ENCODE measurements at places on chromosomes 6 and 20.
A peak's percentile ranks its signal among the peaks of the same experiment; 100 is the strongest.

DNA sequence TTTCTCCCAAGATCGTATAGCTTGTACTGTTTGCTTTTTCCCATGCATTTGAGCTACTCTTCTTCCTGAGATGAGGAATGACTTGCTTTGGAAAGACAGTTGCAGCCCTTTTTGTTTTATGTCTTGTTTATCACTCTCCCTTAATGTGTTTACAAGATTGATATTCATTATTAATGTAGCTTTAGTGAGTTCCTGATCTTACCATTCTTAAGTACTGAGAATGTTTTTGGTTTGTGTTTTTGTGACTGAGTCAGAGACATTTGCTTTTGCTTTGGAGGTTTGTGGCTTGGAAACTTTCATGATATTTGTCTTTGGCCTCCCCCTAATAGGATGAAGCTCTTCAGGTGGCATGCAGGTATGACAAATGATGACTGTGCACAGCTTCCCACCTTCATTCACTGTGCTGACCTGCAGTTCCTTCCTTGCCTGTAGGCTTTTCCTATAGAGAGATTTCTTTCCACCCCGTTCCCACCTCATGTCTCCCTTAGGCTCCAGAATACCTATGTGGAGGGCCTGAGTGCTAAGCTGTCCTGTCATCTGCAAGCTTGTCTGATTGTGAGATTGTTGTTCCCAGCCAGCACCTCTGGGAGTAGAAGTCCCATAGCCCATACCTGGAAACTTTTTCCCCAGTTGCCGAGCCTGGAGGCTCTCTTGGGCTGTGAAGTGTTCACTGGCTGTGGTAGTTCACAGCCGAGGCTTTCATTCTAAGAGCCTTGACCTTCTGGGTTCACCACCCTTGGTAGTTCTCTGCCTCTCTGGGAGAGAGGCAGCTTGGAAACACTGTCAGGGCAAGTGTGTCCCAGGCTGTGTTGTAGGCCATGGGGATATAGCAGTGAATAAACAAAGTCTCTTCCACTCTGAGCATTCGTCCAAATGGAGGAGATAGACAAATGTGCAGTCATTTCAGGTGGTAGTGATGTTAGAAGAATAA is 27.1 kb downstream of the CDS2 start:
- no peak for DNase-seq

- DNase-seq: peak; percentile 70
Observed at GRCh38 chr6:168415098-168415992, 25.6 kb upstream of the SMOC2 start.

DNA sequence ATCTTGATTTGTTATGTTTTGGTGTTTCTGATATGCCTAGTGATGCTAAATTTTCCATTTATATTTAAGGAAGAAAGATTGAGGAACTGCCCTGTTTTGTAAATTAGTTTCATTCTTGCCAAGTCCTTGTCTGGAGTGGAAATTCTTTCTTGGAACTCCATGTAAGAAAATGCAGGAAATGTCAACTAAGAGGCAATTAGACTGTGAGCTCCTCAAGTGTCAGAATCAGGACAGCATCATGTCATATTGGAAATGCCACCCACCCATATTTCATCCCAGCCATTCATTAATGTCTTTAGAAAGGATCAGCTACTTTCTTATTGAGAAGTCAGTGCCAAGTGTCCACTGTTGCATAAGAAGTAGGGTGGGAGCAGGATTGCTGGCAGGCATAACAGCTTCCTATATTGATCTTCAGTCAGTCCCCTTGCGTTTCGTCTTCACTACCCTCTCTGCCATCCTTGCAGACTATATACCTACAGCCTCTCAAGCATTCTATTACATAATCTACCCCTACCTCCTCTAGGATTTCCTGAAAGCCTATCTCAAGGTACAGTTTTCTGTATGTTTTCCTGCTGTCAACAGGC is 42.4 kb downstream of the HAO1 start:
- DNase-seq: no peak

- no peak for DNase-seq
Observed at GRCh38 chr20:12581644-12582289, 427.0 kb upstream of the SPTLC3 start.

DNA sequence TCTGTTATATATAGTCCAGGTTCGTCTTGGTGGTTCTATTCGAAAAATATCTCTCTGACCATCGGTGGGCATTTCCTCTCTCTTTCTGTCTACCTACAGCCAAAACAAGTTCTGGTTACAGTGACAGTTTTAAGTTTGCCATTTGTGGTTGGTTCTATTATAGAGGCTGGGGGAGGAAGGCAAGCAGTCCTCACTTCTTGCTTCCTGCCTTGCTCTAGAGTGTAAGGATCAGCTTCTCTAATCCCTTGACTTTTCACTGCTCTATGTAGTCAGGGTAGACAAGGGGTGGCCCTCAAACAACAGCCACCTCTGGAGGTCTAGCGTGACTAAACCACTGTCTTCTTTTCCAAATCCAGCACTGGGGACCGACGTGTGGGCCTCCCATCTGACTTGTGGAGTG is 16.1 kb downstream of the E2F3 start:
- DNase-seq: peak; percentile 57

DNA sequence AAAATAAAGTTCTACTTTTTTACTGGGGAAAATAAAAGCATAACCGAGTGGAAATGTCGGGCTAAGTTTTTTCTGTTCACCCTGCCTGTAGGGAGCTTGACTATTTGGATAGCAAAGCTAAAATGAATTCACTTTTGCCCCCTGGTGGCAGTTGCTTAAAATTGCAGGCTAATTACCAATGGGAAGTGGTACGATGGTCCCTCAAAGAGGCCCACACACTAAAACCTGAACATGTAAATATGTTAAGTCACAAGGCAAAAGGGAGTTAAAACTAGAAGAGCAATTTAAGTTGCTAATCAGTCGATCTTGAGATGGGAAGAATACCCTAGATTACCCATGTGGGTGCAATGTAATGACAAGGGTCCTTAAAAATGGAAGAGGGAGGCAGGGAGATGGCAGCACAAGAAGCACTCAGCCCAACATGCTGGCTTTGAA is 916 bp upstream of the SUN5 start:
- DNase-seq: peak; percentile 54

DNA sequence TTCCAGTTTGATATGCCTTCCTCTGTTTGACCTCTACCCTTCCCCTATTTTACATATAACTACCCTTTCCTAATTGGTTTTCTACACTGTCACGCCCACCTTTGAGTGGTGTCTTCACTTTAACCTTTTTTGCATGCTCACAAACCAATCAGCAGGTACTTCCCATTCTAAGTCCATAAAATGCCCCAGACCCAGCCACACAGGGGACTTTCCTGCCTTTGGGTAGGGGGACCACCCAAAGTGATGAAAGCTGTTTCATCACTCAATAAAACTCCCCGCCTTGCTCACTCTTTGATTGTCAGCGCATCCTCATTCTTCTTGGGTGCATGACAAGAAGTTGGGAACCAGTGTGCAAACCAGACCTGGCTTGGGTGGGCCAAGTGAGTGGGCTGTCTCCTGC is 20.5 kb upstream of the SNRPC start:
- DNase-seq: no peak

GRCh38 chr6:163318071-163318786 is 96.3 kb upstream of the QKI start:
- no peak for DNase-seq

DNA sequence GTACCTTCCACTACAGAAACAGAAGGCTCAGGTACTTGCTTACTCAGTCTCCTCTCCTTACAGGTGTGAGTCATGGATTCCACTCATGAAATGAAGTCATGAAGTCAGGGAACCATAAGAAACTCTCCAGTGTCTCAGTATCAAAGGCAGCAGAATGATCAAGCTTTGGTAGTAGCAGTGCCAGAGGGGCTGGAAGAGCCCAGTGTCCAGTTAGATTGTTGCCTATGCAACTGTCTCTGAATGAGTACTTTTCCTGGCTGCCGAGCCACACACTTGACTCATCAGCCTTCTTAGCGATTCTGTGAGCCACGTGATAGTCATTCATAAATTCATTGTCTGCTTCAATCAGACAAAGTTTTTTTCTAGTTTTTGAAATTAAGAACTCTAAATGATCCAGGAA is 52.2 kb upstream of the DTNBP1 start:
- no peak for DNase-seq

GRCh38 chr6:39791311-39791710 is 865 bp upstream of the DAAM2 start:
- DNase-seq: no peak

DNA sequence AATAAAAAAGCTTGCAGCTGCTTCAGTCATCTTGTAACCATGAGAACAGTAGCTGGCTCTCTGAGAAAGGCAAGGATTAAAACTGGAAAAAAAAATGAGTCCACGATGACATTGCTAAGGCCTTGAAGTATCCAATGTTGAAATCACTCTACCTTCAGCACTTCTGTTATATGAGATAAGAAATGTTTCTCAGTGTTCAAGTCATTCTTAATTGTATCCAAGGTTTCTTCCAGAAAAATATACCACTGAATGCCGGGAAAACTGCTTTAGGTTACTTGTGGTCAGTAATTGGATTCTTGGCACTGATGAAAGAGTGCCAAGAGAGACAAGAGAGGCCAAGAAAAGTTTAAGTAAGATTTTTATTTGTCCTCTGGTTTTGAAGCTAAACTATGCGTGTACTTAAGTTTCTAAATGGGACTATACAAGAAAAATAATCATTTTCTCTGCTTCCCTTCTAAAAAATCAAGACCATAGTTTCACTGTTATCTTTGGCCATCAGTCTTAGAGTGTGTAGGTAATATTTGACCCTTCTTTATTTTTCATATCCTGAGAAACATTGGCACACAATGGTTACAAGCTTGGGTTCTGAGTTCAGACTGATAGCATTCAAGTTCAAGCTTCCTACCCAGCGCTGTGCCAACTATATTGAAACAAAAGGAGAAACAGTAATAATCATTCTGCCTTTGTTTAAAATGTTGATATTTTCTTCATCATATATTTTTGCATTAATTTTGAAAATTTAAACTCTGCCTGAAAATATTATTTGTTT is 84.6 kb downstream of the TRDN start:
- no peak for DNase-seq

- DNase-seq: peak; percentile 55
Observed at GRCh38 chr6:27040244-27041042, 207.1 kb upstream of the PRSS16 start.

- no peak for DNase-seq
Observed at GRCh38 chr6:133585978-133586377, 302.9 kb upstream of the TCF21 start.

DNA sequence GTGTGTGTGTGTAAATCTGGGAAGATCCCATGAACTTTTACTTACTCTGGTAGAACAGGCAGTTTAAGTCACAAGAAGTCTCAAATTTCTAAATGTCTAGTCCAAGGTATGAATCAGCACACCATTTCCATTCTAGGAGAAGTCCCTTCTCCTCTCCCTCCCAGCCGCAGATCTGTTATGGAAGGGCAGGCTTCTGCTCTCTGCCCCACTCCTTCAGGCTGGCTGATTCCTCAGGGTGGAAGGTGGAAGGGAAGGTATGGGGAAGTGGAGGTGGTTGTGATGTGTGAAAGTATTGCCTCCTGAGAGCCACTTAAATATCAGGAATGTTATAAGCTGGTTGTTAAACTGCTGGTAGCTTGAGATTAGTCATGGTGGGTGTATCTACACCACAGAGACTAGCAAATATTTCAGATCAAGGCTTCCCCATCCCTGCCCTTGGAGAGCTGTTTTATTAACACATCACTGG is 44.5 kb upstream of the LAMA4 start:
- no peak for DNase-seq

DNA sequence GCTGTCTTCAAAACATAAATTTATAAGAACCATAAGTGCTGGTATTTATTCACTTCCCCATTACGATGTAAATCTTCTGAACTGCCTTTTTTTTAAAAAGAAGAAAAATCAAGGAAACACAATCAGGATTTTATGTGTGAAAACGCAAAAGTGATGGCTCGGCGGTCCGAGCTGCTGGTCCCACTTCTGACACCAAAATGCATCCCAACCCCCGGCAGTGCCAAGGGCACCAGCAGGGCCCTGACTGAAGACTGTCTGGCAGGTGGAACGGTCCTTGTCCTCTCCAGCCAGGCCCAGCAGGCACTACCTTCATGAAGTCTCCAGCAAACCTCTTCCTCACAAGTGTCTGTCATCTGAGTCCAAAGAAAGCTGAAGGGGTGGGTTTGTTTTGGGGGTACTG is 41.2 kb downstream of the TBC1D7 start:
- peak; percentile 25 for DNase-seq

GRCh38 chr20:37902504-37903313 is at the start of gene VSTM2L:
TSS of gene VSTM2L (plus strand) at chr20:37903127. CDS start at chr20:37903351, 224 bp downstream.
- no peak for DNase-seq

DNA sequence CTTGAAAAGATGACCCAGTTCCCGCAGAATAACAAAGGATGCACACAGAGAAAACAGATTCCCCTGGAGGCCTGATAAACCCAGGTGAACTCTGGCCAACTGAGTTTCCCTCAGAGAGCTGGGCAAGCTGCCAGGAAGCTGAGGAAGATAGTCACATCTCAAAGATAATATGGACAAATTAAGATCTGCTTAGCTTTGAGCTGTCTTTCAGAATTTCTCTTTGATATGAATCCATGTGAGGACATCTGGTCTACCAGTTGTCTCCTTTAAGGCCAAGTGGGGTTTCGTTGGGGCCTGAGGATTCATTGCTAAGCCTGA is 59.5 kb downstream of the ID4 start:
- no peak for DNase-seq

DNA sequence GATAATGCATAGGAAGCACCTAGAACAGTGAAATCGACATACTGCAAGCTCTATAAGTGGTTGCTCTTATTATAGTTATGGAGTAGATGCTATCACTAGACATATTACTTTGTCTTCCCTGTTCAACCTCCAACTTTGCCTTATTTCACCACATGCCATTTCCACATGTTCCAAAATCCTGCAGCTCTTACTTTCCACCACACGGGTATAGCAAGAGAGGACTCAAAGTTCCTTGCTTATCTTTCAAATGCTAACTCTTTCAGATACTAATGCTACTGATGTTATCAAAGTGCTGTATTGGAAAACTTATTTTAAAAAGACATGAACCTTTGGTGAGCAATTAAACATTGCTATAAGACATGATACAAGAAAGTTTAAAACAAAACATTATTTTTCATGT is 1130.1 kb downstream of the HACE1 start:
- DNase-seq: no peak

DNA sequence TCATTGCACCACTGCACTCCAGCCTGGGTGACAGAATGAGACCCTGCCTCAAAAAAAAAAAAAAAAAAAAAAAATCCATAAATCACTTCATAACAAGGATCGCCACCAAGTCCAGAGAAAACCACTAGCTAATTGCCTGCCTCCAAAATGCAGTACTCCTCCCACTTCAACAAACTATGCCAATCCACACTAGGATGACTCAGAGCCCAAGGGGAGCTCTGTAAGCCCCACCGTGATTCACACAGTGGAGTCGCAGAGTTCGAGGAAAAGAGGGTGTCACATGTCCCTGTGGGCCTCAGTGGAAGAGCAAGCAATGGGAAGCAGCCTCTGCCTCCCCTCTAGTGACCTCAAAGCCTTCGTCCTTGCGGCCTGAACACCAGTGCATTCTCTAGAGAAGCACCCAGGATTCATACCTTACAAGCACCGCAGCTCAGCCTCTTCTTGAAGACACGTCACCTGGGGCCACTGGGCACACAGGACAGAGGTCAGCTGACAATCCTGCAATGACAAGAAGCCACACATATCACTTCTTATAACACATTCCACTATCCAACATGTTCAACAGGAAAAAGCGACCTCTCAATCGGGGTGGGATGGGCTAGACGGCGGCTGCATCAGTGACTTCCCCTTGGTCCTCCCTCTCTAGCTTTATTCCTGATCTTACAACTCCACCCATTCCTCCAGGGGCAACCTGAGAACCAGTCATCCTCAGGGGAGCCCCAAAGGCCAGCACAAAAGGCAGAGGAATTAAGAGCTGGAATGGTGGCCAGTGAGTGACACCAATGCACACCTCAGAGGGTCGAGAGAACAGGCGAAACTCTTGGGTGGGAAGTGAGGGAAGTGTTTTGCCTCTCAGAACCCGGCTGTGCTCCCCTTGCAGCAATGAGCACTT is 8.9 kb downstream of the SNHG17 start:
- DNase-seq: peak; percentile 92
